ENCODE measurements at places on chromosomes 7 and 10. TPM values are rescaled to one million over a fixed set of nuclear protein-coding genes. Genes with fewer than 3 reads are reported as not detected.

DNA sequence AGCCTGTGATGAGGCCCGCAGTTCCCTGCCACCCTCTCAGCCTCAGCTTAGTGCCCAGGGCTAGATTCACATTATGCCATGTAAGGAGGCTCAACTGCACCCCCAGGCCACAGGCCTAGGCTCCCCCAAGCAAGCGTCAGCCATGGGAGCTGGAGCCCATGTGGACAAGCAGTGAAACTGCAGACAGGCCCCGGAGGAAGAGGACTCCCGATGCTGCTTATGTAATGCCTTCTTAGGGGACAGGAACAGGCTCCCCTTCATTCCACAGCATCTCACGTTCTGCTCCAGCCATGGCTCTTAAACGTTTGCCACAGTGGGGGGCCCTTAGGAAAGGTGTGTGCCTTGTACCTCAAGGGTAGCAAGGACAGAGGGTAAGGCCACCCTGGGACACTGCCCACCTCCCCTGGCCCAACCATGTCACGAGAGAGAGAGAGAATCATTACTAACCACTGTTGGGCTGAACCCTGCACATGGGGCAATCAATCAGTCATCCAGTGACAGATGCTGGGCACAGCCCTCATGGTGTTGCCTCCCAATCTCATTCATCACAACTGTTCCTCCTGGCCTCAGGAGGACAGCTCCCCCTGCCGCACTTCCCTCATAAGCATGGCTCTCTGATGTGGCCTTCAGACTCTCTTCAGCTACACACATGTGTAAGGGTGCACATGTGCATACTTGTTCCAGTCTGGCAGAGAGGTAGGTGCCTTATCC, 263.0 kb downstream of the GRID1 start:
- DNase-seq, result no peak

DNA sequence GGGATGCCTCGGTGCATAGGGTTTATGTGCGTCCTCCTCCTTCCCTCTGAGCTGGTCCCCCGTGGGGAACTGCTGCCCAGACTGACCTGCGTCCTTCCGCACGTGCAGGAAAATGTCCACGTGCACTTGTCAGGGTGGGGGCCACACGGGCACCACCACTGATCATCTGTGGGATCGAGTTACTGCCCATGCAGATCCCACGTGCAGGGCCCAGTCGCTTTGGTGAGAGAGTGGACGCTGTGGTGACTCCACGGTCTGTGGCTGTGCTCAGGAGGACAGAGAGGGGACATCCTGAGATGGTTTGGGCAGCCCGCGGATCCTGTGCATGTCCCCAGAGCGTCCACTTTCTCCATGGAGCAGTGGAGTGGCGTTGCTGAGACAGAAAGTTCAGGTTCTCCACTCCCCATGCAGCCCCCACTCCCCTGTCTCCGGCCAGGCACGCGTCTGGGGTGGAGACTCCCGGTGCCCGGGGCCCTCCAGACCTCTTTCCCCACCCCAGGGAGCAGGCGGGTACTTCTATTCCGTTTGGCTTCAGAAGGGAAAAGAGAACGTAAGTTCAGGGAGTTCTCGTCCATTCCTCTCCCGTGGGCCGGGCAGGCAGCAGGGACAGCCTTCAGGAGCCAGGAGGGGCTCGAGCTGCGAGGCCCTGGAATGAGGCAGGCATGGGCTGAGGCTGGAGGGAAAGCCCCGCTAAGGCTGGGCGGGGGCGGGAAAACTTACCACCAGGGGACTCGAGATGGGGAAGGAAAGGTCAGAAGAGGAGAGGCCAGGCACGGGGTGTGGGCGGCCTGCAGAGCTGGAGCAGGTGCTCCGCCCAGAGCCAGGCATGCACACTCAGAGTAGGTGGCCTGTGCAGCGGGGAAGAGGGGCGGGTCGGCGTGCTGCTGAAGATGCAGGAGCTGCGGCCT, 59.9 kb downstream of the EGFR start:
- no peak for DNase-seq

DNA sequence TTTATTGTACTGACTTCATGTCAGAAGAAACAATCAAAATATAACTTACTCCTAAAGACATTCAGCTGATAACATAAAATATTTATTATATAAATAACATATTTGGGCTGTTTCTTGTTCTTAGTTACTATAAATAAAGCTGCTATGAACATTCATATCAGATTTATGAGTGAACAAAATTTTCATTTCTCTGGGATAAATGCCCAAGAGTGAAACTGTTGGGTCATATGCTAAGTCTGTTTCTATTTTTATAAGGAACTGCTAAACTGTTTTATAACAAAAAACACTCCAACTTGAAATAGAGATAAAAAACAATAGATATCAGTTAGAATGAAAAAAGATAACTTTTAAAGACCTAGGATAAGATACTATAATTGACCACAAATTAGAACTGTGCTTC, 26.5 kb upstream of the CC2D2B start:
- DNase-seq, result no peak

- no peak for DNase-seq
These were observed 170.4 kb downstream of the WNT2 start for GRCh38 chr7:117152213-117153007.

DNA sequence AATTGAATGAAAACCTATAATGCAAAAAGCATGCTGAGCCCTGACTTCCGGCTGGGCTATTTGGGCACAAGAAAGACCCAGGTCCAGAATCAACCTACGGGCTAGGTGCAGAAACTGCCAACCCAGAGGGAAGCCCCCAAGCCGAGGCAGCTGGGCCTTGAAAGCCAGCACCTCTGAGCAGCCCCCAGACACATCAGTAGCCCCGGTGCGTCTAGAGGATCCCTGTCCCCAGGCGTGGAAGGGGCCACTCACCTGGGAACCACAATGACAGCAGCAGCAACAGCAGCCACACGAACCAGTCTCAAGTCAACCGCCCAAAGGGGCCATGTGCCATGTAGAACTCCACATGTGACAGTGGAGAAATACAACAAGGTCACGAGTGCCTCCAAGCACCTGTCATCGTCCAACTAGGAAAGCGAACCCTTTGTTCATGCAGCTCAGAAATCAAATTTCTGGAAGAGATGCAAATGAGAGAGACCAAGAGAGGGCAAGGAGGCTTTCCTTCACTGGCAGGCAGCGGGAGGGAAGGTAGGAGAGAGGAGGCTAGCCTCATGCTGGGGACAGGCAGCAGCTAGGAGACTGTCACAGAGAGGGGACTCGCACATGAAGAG, 57.5 kb upstream of the CHST15 start:
- no peak for DNase-seq

DNA sequence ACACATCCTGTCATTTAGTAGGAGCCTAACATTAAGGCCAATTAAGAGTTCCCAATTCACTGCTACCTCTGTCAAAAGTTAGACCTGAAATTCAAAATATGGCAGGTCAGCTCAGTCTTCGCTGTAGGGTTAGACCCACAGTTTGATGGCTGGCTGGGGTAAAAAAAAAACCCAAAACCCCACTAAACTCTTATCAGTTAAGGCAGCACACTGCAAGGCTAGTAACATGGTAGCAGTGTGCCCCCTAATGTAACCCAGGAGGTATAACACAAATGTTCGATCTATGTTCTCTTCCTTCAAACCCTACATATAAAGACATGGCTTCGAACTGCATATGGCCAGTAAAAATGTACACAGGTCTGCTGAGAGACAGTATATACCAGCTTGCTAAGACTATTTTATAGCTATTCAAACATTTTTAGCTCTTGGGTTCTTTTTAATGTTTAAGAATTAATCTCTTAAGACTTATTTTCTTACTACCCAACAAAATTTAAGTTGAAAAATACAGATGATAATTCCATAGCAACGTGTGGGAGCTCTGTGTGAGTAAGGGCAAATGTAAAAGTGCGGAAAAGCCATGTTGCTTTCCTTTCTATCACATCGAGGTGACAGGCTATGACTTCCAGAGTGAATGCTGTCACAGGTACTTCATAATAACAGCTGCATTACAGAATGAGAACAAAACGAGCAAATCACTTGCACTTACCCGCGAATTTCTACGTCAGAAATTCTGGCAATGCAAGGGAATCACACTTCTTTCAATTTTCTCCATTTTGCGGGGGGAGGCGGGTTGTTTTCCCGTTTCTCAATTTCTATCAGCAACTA, 168.4 kb upstream of the IMMP2L start:
- DNase-seq, result no peak

DNA sequence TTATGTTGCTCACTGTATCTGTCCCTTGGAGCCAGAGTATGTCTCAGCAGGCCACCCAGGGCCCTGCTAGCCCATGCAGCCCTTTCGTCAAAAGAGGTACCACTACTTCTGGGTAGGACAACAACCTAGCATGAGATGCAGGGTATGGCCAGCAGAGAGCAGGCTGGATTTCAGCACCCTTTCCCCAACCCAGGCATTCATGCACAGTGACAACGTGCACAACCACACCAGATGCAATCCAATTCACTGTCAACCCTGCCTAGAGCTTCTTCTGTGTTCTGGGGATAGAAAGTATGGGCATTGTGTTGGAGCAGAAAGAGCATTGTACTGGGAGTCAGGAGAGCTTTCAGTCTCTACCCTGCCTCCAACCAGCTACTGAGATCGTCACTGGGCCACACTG, 37.9 kb downstream of the JAZF1 start:
- no peak for DNase-seq

DNA sequence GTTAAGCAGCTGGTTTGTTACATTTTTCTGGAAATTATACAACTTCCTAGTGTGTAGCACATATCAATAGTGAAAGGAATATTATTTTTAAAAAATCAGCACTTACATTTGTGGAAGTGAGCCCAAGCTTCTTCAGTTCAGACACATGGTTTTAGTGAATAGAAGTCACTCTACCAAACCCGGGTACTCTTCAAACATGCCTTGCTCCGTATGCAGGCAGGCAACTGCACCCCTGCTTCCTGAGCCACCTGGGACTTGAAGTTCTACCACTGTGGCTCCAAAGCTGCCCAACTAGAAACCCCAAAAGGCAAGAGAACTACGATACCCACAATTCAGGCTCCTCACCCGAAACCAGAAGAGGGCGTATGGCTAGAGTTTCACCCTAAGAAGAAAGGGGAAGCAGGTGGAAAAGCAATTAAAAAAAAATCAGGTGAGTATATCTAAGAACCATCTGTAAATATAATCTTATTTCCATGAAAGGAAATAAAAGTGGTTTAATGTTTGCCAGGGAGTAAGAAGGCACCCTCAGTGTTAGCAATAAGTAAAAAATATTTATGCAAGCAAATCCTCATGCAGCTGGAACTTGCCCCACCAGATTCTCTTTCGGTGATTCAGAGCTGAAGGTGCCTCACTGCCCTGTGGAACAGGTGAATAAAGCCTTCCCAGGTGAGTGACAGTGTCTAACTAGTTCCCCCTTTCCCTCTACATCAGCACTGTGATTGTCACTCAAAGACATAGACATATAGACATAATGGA, at the start of gene MACC1:
TSS of gene MACC1 (minus strand) at position 192 of the 756 bp plus-strand sequence. CDS start 55,522 bp downstream, outside the sequence.
- DNase-seq, result no peak

DNA sequence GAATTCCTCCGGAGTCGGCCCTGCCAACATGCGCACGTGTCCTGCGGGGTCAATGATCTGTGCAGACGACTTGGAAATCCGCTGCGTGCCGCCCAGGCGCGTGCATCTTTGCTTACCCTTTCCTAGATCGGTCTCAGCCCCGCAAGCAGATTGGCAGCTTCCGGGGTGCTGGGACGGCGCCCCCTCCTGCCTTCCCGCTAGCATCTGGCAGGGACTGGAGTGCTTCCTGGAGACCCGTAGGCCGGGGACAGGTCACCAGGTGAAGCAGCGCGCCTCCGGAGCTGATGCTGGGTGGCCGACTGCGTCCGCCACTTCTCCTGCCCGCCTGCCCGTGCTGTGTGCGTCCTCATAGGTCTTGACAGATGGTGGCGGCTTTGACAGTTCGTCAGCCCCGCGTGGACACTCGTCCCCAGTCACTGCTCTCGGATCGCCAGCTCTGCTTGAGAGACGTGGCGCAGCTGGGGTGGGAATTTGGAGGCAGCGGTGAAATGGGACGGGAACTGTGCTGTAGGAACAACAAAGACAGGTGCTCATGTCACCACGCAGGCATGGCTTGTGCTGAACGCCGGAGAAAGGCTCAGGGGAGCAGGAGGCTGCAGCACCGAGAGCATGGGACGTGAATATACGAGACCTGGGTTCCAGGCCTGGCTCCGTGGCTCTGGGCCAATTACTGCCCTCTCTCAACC, 21.9 kb upstream of the KCNK18 start:
- DNase-seq, result no peak

DNA sequence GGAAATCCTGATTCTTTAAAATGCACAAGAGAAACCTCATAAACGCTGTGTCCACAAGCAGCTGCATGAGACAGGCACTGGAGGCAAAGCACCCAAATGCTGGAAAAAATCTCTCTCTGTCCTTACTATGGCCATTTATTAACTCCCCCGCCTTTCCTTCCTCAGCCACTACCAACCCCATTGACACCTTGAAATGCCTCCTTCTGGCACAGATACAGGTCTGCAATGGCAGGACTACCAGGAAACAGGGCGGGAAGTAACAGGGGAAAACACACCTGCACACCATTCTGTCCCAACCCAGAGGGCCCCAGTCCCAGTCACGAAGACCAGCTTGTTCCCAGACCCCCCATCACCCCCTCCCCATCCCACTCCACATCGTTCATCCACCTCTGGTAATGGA, 224.3 kb downstream of the PARD3 start:
- no peak for DNase-seq

DNA sequence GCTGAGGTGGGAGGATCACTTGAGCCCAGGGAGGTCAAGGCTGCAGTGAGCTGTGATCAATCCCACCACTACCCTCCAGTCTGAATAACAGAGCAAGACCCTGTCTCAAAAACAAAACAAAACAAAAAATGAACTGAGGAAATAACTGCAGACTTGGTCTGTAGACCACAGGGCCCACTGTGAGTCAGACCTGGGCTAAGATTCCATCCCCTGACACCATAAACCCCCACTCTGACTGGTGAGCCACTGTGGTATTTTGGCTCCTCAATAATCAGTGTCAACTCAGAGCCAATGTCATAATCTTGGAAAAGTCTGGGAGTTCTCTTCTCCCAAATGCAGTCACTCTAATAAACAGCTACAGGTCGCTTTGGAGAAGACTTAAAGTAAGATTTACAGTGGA, 24.0 kb upstream of the ERCC6 start:
- no peak for DNase-seq

Gene UBTD1
- 55.6 TPM for total RNA-seq

Gene EBF3
- 0.64 TPM for total RNA-seq

Gene GHRHR
- total RNA-seq, result not detected

Gene INTS15
- total RNA-seq, result 46.8 TPM

Gene WNT2
- total RNA-seq, result not detected

Gene GBX1
- not detected for total RNA-seq
